CD4-positive, alpha-beta T cell treated with Interleukin-15 for 4 hours (primary cell): ENCODE measurements at places on chromosomes 2 and 18.

- DNase-seq: no peak
These were observed 34.6 kb upstream of the GCC2 start for GRCh38 chr2:108414256-108414876.

DNA sequence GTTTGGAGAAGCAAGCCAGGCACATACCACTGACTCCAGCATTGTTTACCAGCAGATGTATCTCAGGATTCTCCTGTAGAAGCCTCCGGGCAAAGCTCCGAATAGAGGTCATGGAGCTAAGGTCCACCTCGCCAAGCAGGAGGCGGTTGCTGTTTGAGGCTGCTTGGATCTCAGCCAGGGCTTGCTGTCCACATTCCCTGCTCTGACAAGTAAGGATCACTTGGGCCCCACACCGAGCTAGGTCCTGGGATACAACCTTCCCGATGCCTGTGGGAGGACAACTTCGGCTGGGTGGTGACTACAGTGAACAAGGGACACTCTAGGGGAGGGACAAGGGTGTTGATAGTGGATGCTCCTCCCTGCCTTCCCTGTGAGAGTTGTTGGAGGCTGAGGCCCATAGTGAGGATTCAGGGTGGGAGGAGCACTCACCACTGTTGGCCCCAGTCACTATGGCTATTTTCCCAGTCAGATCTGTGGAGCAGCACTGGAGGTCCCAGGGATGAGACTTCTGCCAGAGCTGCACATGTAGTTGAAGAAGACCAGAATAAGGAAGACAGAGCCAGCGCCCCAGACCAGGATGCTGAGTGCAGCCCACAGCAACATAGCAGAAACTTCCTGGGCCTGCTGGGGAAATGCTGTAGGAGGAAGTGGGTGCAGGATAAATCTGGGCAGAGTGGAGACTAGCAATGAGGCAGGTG lies 8.3 kb downstream of the C2orf81 start:
- DNase-seq: no peak

GRCh38 chr2:69962986-69963730 lies 1.7 kb upstream of the ASPRV1 start:
- no peak for DNase-seq

- no peak for DNase-seq
These were observed 140.7 kb downstream of the TTC27 start for GRCh38 chr2:32768387-32769174.

DNA sequence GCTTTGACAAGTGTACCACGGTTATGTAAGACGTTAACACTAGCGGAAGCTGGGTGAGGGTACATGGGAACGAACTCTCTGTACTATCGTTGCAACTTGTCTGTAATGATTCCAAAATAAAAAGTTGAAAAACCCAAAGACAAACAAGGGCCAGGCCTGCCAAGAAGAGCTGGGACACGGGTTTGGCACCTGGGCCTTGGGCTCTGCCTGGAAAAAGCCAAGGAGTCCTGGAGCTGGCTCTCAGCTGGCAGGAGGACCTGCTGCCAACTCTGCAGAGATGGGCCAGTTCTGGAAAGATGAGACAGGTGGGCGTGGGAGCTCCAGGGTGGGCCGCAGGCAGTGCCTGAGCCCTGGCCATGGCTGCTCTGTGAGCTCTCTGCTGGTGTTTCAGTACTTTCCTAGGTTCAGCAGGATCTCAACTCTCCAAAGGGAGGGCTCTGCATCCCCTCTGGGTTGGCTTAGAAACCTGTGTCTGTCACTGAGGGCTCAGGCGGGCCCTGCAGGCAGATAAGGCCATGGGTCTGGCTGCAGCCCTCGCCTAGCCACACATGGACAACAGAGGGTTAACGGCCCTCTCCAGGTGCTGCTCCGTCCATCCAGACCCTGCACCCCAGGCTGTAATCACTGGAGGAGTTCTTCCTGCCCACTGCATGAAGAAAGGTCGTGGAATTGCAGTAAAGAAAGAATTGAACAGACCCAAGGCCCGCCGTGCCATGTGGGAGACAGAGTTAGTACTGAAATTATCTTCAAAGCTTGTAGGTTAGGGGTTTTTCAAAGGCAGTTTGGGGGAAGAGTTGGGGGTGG lies 89.9 kb downstream of the RHOB start:
- no peak for DNase-seq

DNA sequence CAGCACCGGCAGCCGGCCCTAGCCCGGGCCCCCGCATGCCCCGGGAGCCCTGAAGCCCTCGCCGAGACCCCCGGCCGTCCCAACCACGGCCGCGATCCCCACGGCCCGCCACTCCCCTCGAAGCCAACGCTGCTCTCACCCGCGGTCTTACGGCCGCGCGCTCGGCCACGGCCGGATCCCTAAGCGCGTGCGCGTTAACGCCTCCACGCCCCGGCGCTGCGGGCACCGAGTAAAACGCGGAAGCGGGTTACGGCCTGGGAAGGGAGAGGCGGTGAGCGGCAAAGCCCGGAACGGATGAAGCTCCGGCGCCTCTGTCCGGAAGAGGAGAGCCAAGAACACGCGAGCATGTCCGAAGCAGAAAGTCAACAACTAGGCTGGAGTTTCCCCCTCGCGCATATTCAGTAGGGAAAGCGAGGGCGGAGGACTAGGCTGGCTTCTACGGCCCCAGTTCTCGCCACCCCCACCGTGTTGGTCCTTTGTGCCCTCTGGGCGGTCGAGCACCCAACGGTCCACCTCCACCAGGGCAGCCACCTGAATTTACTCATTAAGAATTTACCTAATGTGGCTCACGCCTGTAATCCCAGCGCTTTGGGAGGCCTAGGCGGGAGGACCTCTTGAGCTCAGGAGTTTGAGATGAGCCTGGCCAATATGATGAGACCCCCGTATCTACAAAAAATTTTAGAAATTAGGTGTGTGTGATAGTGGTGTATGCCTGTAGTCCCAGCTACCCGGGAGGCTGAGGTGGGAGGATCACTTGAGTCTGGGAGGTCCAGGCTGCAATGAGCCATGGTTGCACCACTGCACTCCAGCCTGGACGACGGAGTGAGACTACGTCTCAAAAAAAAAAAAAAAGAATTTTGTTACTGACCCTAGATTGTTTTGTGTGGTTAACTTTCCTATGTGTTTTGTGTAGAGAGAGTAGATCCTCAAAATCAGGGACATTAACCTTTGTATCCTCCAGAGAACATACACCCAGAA lies at the start of gene KANSL3:
KANSL3 (minus strand) TSS at position 169 of the 978 bp plus-strand sequence. CDS start 1,177 bp downstream, outside the sequence.
- DNase-seq: peak; percentile 92

DNA sequence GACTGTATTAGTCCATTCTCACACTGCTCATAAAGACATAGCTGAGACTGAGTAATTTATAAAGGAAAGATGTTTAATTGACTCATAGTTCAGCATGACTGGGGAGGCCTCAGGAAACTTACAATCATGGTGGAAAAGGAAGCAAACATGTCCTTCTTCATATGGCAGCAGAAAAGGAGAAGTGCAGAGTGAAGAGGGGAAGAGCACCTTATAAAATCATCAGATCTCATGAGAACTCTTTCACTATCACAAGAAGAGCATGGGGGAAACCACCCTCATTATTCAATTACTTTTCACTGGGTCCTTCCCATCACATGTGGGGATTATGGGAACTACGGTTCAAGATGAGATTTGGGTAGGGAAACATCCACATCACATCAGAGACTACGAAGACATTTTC lies 43.0 kb upstream of the CAVIN2 start:
- DNase-seq: no peak

- no peak for DNase-seq
These were observed 33.0 kb upstream of the KIF5C start for GRCh38 chr2:148842050-148842449.

GRCh38 chr2:21363364-21363763 lies 239.6 kb downstream of the TDRD15 start:
- DNase-seq: no peak

DNA sequence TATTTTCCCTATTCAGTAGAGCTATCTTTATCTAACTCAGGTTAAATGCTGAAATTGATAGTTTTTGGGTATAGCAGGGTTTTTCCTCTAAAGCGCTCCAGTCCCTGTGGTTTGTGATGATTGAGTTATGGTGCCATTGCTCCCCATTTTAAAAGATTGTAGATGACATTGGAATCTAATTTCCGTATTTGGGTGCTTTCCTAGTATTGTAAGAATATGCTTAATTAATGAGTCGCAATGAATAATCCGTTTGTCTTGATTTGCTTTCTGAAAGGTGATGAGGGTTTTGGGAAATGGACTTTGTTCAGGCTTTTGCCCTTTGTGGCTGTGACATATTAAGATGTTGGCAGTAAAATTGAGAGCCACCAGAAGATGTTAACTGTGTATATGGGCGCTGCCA lies 3.9 kb downstream of the RPS7 start:
- DNase-seq: no peak

- DNase-seq: no peak
These were observed 93.4 kb upstream of the FN1 start for GRCh38 chr2:215529271-215529670.

GRCh38 chr2:69781321-69782248 lies 39.7 kb downstream of the ANXA4 start:
- DNase-seq: no peak

- no peak for DNase-seq
These were observed 13.7 kb downstream of the FEZ2 start for GRCh38 chr2:36584148-36584794.

GRCh38 chr2:3603536-3604206 lies 8.8 kb downstream of the COLEC11 start:
- no peak for DNase-seq
